H4 (cell line): ENCODE measurements at places on chromosomes 1 and 21.

DNA sequence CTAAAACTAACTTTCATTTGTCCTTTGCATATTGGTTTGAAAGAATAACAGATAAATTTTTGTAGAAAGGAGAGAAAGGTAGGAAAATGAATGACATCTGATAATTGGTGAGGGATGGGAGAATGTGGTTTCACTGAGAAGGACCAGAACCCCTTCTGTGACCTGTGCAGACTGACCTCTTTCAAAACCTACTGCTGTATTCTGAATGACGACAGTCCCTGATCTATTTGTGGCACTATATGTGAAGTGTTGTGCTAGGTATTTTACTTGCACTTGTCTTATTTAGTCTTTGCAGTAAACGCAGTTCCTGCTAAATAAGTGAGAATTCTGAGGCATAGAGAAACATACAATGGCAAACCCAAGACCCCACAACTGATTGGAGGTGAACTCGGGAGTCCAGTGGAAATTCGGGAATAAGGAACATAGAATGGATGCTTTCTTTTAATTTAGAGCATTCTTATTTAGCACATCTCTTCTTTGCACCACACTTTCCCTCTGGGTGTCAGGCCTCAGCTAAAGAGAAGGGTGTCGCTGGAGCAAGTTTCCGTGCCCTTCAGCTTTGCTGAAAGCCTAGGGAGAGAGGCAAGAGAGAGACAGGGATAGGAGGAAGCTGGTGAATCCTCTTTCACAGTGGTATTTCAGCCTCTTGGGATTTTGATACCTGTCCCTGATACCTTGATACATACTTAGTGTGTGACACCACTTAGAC, 230.2 kb downstream of the PAPPA2 start:
- DNase-seq, result no peak

- DNase-seq, result no peak
These were observed 36.7 kb upstream of the TTC4 start for GRCh38 chr1:54678776-54679643.

DNA sequence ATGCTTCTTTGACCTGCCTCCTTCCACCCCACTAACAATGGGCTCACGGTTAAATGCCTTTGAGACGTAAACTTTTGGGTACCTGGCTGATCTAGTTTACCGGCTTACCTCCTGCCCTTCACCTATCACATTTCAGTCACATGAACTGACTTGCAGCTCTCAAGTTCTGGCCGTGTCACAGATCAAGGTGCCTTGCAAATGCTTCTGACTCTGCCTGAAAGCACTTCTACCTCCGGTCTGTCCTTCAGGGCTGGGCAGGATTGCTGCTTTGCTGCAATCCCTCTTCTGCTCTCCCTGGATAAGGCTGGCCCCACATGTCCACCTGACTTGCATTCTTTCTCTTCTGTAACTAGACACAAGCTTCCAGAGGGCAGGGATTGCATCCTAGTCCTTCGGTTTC, 69.0 kb downstream of the GRIK1 start:
- DNase-seq, result no peak

DNA sequence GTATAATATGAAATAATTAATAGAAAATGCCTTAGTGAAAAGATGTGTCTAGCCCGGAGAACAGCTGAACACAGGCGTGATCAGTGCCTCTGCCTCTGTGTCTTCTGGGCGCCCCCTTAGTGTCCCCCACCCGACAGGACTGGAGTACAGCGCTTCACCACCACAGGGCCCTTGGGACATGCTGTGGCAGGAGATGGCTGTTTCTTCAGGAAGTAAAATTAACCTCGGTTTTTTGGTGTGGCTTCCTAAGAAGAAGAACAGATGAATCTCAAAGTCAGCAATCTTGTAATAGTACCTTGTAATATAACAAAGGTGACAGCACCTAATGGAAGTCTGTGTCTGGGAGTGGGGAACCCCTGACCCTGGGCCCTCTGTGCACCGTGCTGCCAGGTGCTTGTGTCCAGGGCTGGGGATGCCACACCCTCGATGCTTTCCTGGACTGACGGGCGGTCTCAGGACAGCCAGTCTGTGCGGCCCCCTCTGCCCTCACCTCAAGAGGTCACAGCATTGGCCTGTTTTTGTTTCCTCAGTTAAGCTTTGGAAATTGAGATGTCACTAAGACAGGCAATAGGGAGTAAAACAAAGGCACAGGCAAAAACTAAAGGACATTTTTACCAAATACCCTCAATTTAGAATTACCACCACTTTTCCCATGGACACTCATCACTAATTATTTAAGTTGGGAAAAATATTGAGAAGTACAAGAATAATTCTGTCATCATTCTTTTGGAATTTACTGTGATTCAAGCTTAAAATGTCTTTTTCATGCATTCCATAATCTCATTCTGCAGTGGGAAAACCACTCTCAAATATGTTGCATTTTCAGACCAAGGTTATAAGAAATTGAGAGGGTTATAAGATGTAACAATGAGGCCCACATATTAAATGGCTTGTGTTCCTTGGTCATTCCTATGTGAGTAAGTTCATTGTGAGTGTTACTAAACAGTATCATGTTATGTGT, 79.3 kb downstream of the ADARB1 start:
- no peak for DNase-seq

DNA sequence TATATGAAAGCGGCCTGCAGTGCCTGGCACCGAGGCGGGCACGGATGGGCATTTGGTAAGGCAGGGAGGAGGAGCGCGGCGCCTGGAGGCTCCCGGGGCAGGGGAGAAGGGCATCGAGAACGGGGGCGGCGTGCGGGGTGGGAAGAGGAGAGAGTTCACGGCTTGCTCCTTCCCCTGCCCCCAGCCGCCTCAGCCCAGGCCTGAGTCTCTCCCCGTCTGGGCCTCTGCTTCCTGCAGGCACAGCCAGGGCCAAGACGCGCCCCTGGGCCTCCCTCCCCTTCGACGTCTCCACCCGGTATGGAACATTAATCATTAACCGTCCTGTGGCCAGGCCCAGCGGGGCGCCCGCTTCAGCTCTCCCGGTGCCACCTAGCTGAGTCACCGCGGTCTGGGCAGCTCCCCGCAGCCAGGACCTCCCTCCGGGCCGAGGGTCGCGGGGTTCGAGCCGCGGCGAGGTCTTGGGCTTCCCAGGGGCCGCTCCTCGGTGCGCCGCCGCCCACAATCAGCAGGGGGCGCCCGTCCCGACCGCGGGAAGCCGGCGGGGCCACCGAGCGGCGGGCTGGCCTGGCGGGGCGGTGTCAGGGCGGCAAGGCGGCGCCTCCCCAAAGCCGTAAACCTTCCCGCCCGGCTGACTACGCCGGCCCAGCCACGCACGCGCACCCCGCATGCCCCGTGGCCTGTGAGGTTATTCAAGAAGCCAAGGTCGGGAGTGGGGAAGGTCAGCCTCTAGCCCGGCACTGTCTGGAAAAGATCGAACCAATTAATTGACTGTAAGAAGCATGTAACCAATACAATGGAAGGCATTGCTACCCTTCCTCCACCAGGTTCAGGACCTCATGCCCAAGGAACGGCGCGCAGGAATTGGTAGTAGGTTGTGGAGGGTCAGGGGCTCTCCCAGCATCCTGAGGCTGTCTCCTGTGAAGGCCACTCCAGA, 23.4 kb upstream of the RD3 start:
- peak; percentile 95 for DNase-seq

- no peak for DNase-seq
These were observed 389.6 kb upstream of the USP24 start for GRCh38 chr1:55604749-55605148.

DNA sequence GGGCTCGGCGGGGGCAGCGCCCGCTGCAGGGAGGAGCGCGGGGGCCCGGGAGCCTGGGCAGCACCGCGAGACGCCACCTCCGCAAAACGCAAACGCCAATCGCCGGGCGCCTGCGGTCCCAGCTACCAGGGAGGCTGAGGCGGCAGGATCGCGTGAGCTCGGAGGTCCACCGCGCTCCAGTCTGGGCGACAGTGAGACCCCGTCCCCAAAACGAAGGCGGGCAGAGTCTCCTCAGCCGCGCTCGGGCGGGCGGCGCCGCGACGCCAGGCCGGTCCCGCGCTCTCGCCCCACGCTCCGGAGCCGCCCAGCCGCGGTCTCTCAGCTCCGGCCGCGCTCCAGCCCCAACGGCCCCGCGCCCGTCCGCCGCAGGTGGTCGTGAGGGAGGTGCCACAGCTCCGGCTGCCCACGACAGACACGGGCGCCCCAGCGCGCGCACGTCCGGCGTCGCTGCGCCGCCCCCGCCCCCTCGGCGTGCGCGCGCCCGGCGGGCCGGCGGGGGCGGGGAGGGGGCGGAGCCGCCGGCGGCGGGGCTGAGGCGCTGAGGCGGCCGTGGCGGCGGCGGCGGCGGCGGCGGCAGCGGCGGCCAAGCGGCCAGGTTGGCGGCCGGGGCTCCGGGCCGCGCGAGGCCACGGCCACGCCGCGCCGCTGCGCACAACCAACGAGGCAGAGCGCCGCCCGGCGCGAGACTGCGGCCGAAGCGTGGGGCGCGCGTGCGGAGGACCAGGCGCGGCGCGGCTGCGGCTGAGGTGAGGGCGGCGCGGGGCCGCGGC, at the start of gene ADARB1:
ADARB1 (plus strand) TSS at position 533 of the 770 bp plus-strand sequence. CDS start 97,077 bp downstream, outside the sequence.
- DNase-seq, result no peak

GRCh38 chr1:171286032-171286705, 27.8 kb upstream of the FMO4 start:
- peak; percentile 10 for DNase-seq

- no peak for DNase-seq
These were observed 16.6 kb downstream of the TRIM62 start for GRCh38 chr1:33165209-33165608.

GRCh38 chr1:220347654-220348175, 75.5 kb upstream of the RAB3GAP2 start:
- DNase-seq, result no peak

- DNase-seq, result no peak
These were observed 30.7 kb downstream of the KCNJ15 start for GRCh38 chr21:38287476-38287875.

- DNase-seq, result no peak
These were observed 2.9 kb upstream of the PTGFRN start for GRCh38 chr1:116906812-116907211.

DNA sequence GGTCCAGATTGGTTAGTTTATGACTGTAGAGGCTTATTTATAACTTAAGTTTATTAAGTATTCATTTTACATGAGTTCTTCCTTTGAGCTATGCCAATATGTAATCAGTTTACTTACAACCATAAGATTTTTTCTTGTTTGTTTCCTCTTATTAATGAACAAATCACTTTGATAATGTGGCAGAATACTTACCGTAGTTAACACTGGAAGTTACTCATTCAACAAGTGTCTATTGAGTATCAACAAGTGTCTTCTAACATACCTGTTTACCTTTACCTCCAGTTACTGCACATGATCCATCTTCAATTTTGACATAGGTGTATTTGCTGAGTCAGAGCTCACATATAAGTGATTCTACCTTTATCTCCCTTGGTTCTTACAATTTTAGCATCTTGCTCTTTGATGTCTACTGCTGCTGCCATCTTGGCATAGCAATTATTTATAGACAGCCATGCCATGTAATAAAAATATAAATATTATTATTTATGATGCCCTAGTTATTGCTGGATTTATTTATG, 205.7 kb downstream of the NCAM2 start:
- DNase-seq, result no peak

DNA sequence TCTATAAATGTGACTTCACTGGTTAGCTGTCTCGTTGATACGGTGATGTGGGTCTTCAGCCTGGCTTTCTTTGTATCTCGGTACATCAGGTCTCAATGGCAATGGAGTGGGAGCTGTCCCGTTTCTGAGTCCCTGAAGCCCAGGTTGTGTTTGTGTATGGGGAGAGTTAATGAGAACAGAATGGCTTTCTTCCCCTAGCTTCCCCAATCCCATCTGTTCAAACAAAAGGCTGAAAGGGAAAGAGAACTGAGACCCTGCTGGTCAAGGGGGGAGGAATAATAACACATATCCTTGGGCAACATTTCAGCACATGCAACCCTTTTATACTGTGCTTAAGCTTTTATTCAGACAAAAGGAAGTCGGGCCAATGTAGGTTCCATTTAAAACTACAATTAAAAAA, 28.4 kb upstream of the CASQ2 start:
- DNase-seq, result no peak

GRCh38 chr1:29853716-29854330, 617.5 kb downstream of the PTPRU start:
- DNase-seq, result no peak

DNA sequence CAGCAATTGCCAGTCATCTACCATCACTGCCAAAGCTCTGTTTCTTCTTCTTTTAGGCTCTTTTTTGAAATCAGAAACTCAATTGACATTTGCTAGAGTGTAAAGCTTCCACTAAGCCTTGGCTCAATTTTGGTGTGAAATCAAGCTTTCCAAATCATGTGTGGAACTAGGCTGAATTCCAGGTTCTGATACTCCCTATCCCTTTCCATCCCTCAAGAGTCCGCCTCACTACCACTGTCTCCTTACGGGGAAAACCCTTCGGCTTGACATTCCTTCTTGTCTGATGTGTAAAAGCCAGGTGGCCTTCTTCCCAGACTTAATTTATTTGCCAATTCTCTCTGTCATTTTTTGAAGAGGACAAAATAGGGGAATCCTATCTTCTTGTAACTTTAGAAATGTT, 47.2 kb upstream of the PRMT6 start:
- DNase-seq, result no peak

- DNase-seq, result no peak
These were observed 13.5 kb downstream of the COL6A1 start for GRCh38 chr21:45994759-45995685.

DNA sequence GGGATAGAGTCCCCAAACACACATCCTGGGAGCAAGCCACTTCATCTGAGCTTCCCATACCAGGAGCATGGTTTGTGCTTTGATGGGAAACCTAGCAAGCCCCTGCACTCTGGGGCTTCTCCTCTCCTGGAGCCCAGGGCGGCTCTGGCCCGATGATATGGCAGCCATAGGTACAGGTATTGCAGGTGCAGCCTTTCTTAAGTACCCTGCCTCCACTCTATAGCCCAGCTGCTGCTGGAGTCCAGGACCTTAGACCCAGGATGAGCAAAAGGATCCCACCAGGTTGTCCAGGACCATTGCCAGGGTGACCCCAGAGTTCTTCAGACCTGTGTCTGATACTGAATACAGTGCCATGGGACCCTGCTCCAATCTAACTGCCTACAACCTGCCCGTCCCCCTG, 4.2 kb downstream of the C1orf226 start:
- no peak for DNase-seq

- DNase-seq, result no peak
These were observed 61.5 kb upstream of the RAVER2 start for GRCh38 chr1:64683419-64683818.

DNA sequence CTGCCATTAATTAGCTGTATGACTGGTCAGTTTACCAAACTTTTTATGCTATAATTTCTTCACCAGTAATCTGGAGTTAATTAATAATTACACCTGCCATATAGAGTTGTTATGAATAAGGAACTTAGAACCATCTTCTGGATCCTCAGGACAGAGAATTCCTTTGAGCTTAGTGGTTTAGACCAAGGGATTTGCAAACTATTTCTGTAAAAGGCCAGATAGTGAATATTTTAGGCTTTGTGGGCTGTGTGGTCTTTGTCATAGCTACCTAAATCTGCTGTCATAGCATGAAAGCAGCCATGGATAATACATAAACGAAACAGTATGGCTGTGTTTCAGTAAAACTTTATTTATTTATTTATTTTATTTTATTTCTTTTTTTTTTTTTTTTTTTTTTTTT, 9.0 kb downstream of the TIMM17A start:
- no peak for DNase-seq

DNA sequence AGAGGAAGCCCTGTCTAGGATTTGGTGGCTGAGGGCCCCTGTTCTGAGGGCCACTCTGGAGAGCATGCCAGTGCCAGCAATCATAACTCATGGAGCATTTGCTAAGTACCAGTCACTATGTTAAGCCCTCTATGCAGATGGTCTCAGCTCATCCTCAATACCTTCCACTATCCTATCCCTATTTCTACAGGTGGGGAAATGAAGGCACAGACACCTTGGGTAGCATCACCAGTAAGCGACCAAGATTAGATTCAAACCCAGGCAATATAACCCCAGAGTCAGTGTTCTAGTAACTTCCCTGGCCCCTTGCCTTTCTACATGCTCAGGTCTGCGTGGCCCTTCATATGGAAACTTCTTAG, 7.9 kb upstream of the NBPF1 start:
- no peak for DNase-seq
